ENCODE measurements at places on chromosomes 12 and 14.

GRCh38 chr14:100889641-100890040 lies 13.9 kb downstream of the RTL1 start:
- no peak for DNase-seq

- no peak for DNase-seq
Measured at GRCh38 chr12:24198936-24199671, 249.6 kb upstream of the SOX5 start.

- DNase-seq = no peak
Measured at GRCh38 chr14:80585506-80585835, 356.1 kb downstream of the CEP128 start.

DNA sequence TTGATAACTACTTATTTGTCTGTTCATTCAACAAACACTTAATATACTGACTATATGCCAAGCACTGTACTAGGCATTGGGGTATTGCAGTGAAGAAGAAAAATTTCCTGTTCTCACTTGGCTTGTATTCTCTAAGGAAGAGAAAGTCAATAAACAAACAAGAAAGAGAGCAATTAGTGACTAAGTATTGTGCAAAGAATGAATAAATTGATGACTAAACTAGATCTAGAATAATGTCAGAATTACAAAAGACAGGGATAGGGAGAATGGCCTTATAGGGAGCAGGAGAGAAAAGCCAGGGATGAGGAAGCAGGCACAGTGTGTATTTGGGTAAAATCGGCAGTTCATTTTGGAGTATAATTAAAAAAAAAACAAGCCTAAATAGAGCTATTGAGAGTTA lies 4.2 kb upstream of the LIN7A start:
- no peak for DNase-seq

DNA sequence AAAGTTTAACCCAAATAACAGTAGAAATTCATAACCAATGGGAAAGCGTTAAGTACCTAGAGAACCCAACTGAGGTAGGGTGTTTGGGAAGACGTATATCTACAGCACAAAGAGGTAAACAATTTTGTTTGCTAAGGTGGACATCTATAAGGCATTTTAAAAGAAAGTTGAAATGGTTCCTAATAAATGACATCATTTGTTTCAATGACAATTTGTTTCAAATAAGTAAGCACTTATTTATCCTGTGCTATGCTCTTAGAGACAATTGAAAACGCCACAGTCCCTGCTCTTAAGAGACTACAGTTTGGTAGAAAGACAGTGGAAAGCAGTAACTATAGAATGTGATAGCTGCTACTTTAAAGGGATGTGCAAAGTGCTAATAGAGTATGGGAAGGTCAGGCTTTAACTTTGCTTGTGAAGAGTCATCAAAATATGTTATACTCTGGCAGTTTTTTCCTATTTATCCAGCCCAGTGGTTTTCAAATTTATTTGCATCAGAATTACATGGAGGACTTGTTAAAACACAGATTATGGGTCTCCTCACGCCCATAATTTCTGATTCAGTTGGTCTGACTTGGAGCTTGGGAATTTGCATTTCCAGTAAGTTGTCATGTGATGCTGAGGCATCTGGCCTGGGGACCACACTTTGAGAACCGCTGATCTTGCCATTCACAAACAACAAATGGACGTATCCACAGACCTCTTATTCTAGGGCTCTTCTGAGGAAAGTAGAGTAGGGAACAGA lies 19.6 kb upstream of the SMCO2 start:
- no peak for DNase-seq

GRCh38 chr12:78835493-78835892 lies 29.1 kb upstream of the SYT1 start:
- DNase-seq = no peak

GRCh38 chr14:89146274-89146673 lies 270.8 kb downstream of the FOXN3 start:
- DNase-seq = no peak
